Body of pancreas (tissue), 4 donors: ENCODE measurements at places on chromosomes 2 and 18. TPM values are rescaled to one million over a fixed set of nuclear protein-coding genes. Genes with fewer than 3 reads are reported as not detected.

Gene CDK15
- total RNA-seq, result 0.52 TPM

Gene POTEI
- not detected for total RNA-seq

Gene FLACC1
- total RNA-seq, result 2.3 TPM

Gene EFHD1
- total RNA-seq, result 4.4 TPM

Gene NDUFS1
- 18.7 TPM for total RNA-seq

Gene ERBB4
- 4.4 TPM for total RNA-seq

Gene HOXD12
- total RNA-seq, result not detected

Gene HRH4
- not detected for total RNA-seq

Gene ZNF407
- total RNA-seq, result 14.3 TPM

Gene PXDN
- 41.9 TPM for total RNA-seq

Gene PTCD3
- total RNA-seq, result 85.6 TPM

Gene PLEK
- 1.8 TPM for total RNA-seq

DNA sequence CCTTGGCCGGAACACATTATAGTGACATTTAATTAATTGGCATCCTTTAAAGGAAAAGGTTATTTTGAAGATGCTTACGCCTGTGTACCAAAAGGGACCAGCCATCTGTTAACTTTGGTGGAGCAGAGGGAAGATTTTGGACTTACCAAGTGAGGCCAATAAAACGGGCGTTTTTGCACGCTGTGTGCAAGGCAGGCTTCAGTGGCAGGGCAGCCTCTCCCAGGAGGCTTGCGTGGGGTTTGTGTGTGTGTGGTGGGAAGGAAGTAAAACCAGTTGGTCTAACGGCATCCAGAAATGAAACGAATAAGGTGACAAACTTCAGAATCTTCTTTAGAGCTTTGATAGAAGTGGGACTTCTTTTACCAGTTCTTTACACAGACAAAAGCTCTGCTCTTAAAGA, 191.7 kb downstream of the PRKCE start:
- no peak overlapping the region for H3K27ac ChIP-seq
- no peaks in the 10 kb centered on the region for H3K36me3 ChIP-seq
- H3K27me3 ChIP-seq, result no peaks in the 10 kb centered on the region
- H3K4me1 ChIP-seq, result no peaks in the 10 kb centered on the region
- H3K4me3 ChIP-seq, result no peak overlapping the region

- H3K4me1 ChIP-seq, result no peaks in the 10 kb centered on the region
- no peak overlapping the region for H3K4me3 ChIP-seq
- no peak overlapping the region for H3K27ac ChIP-seq
- H3K36me3 ChIP-seq, result no peaks in the 10 kb centered on the region
- DNase-seq, result no peak
Observed at GRCh38 chr2:209864716-209865295, 93.2 kb downstream of the UNC80 start.

- H3K27ac ChIP-seq, result peak overlapping the region; percentile 91
- no peak overlapping the region for H3K4me3 ChIP-seq
- peaks cover 62% of the 10 kb centered on the region for H3K4me1 ChIP-seq
- H3K27me3 ChIP-seq, result no peaks in the 10 kb centered on the region
Observed at GRCh38 chr2:183035298-183035953, 2.8 kb downstream of the NCKAP1 start.

- H3K27me3 ChIP-seq, result no peaks in the 10 kb centered on the region
- no peak overlapping the region for H3K27ac ChIP-seq
- no peak overlapping the region for H3K4me3 ChIP-seq
- H3K36me3 ChIP-seq, result no peaks in the 10 kb centered on the region
Observed at GRCh38 chr2:14288016-14288415, 344.5 kb upstream of the LRATD1 start.

DNA sequence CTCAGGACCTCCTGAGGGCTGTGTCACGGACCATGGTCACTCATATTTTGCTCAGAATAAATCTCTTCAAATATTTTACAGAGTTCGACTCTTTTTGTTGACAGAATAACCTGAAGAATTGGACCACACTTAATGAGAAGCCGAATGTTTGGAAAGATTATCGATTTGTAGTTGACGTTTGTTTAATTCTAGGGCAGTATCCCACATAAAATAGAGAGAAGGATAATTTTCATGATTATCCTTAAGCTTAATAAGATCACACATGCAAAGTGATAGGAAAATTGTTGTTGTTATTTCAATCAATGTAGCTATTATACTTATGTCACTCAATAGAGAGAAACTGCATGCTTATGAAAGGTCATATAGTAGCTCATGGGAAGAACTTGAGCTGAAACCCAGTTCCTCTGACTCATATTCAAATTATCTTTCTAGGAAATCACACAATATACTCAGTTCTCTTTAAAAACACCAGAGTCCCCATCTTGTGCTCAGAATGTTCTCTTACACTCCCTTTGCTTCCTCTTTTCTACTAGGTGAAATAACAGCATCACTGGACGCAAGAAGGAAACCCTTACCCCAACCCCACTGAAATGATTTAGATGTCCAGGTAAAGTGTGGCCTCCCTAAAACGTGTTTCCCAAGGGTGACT, 982.1 kb downstream of the TSN start:
- no peaks in the 10 kb centered on the region for H3K36me3 ChIP-seq
- no peaks in the 10 kb centered on the region for H3K27me3 ChIP-seq
- no peaks in the 10 kb centered on the region for H3K4me1 ChIP-seq
- no peak for DNase-seq

- no peaks in the 10 kb centered on the region for H3K27me3 ChIP-seq
- H3K4me3 ChIP-seq, result no peak overlapping the region
- H3K4me1 ChIP-seq, result no peaks in the 10 kb centered on the region
Observed at GRCh38 chr2:165610591-165611029, 141.1 kb downstream of the CSRNP3 start.

DNA sequence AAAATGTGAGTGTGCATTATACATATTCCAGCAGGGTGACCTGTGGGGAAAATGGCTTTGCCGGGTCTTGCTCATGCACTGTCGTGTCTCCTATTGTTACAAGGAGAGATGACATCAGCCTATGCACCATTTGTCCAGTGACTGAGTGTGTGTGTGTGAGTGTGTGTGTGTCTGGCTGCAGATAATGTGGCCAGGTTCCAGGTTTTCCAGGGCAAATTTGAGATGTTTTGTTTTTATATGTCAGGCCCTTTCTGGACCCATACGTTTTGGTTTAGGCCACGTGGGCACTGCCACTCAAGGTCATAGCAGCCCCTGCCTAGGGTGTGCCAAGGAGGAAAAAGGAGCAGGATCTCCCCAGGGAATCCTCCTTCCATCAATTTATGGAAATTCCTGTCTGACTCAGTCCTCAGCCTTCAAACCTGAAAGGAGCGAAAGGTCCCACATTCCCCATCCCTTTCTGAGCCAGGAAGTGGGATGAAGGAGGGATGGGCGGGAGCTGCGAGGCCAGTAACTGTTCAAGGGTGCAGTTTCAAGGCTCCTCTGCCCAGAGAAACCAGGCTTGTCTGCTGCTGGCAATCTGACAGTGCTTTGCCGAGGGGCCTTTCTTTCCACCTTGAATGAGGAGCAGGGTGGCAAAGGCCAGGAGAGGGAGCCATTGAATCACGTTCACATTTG, 93.0 kb upstream of the SMAD2 start:
- H3K4me1 ChIP-seq, result no peaks in the 10 kb centered on the region
- DNase-seq, result peak; percentile 48
- H3K27ac ChIP-seq, result no peak overlapping the region

DNA sequence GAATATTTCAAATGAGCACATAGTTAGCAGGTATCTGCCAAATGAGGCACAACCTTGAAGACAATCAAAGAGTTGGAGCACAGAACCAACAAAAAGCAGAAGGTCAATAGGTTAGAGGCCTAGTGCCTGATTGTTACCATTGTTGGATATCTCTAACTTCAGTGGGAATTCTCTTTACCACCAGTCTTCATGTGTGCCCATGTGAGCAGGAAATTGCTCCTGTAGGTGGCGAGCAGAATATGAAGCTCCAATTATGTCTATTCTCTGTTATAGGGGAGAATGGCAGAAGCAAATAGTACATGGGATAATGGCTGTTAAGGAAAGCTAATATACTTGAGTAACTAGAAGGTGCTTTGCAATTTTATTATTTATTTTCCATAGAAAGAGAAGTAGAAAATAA, 14.9 kb upstream of the ZNF385B start:
- no peak overlapping the region for H3K27ac ChIP-seq
- no peak for DNase-seq
- no peaks in the 10 kb centered on the region for H3K27me3 ChIP-seq
- no peak overlapping the region for H3K4me3 ChIP-seq

- H3K36me3 ChIP-seq, result no peaks in the 10 kb centered on the region
- H3K4me3 ChIP-seq, result no peak overlapping the region
- peaks cover 40% of the 10 kb centered on the region for H3K4me1 ChIP-seq
- DNase-seq, result peak; percentile 65
- no peak overlapping the region for H3K27ac ChIP-seq
Observed at GRCh38 chr2:42921147-42921520, 128.8 kb upstream of the HAAO start.

GRCh38 chr2:162298669-162299335, 19.7 kb downstream of the IFIH1 start:
- H3K4me1 ChIP-seq, result no peaks in the 10 kb centered on the region
- no peak overlapping the region for H3K4me3 ChIP-seq
- H3K27ac ChIP-seq, result no peak overlapping the region
- no peak for DNase-seq
- no peaks in the 10 kb centered on the region for H3K36me3 ChIP-seq

GRCh38 chr2:106812841-106813240, 73.1 kb downstream of the ST6GAL2 start:
- no peak overlapping the region for H3K4me3 ChIP-seq
- H3K36me3 ChIP-seq, result no peaks in the 10 kb centered on the region
- no peak overlapping the region for H3K27ac ChIP-seq
- no peak for DNase-seq

- no peaks in the 10 kb centered on the region for H3K4me1 ChIP-seq
- H3K4me3 ChIP-seq, result no peak overlapping the region
Observed at GRCh38 chr2:128781166-128781565, 462.5 kb upstream of the HS6ST1 start.

- no peak overlapping the region for H3K4me3 ChIP-seq
- H3K4me1 ChIP-seq, result no peaks in the 10 kb centered on the region
- no peak overlapping the region for H3K27ac ChIP-seq
Observed at GRCh38 chr18:57077005-57077765, 69.7 kb upstream of the BOD1L2 start.

DNA sequence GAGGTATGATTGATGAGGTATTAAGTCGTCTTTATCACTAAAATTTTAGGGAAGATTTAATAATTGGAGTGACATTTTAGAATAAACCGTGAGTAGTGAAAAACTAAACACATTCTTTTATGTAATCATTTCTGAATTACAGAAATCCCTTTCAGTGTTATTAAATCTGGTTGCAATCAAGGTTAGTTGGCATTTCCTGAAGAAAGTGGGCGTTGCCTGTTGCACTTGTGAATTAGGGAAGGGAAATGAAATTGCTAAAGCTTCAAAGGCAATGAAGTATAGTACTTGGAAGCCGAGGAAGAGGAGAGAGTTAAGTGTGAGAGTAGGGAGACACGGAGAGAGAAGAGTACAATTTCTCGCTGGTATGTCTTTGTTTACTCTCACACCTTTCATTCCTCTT, 274.5 kb downstream of the SLC8A1 start:
- H3K27me3 ChIP-seq, result no peaks in the 10 kb centered on the region
- H3K36me3 ChIP-seq, result no peaks in the 10 kb centered on the region
- no peak overlapping the region for H3K4me3 ChIP-seq
- no peaks in the 10 kb centered on the region for H3K4me1 ChIP-seq
- DNase-seq, result no peak

GRCh38 chr2:1701020-1701419, 43.3 kb downstream of the PXDN start:
- no peak overlapping the region for H3K4me3 ChIP-seq
- H3K4me1 ChIP-seq, result no peaks in the 10 kb centered on the region
- no peak overlapping the region for H3K27ac ChIP-seq
- H3K27me3 ChIP-seq, result no peaks in the 10 kb centered on the region
